SHP77 (cell line): ENCODE measurements at places on chromosomes 1 and 21.

DNA sequence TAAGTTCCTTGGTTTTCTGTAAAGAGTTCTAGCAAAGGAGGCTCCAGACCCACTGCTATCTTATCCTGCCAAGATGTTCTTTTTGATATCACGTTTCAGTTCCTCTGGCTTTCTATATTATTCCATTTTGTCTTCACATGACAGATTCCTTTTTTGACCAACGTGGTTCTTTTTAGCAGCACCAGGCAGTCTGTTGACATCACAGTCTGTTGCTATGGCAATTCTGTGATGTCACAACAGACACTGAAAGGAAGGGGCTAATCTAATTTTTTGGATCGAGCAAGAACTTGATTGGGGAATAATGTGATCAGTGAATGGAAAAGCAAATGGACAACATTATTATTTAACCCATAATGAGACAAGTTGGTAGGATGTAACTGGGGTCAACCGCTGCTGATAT is 64.5 kb upstream of the GOLT1A start:
- no peak for DNase-seq

DNA sequence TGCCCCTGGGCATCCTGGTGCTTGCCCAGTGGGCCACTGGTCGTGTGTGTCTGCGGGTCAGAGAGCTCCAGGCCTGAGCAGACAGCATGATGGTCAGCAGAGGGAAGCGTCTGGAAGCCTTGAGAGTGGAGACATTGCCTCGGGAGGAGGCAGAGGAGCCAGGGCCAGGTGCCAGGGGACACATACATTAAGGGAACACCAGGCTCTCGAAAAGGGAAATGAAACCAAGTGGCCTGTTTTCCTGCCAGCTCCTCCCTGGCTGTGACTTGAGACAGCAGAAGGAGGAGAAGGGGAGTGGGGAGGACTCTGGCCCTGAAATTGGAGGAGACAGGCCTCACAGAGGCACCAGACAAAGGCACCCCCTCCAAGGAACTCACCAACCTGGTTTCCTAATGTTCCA is 62.4 kb upstream of the LRP8 start:
- DNase-seq: no peak

GRCh38 chr1:83846138-83846537 is 152.8 kb downstream of the TTLL7 start:
- no peak for DNase-seq

DNA sequence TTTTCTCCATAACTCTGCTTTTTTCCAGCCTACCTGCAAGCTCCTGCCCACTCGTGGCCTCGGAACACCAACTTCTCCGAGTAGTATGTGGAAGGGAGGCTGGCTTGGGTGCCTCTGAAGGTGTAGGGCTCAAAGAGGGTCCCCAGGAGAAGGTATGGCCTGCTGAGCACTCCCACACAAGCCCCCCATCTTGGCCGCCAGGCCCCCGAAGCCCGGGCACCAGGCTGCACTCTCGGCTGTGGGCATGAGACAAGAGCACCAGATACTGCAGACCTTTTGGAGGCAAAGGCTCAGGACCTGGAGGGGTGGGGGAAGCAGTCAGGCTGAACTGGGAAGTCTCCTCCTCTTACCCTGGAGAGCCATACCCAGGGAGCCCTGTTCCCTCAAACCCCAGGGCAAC is 1.7 kb downstream of the ZNF692 start:
- no peak for DNase-seq

DNA sequence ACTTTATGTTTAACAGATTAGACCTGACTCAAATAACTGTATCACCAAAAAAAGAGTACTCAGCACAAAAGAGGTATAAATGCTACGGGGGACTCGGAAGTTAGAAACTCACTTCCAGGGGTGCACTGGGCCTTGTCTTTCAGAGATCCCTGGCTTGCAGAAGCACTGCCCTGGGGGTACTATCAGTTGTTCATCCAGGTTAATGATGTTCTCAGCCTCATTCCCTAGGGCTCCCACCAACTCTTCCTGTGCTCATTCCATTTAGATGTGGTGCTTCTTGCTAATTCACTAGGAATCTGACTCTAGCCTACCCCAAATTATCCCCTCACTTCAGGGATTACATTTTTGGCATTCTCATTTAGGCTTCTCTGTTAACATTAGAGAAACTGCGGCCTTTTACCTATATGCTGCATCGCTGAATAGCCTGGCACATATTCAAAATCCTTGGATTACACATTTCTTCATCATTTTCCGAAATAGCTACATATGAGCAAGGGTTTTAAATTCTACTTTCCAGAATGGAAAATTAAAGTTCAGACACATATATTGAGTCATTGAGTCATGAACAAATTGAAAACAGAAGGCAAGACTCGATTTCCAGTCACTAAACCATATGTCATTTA is 338.5 kb downstream of the KCTD3 start:
- no peak for DNase-seq

GRCh38 chr1:185526344-185527307 is 207.6 kb upstream of the HMCN1 start:
- no peak for DNase-seq

DNA sequence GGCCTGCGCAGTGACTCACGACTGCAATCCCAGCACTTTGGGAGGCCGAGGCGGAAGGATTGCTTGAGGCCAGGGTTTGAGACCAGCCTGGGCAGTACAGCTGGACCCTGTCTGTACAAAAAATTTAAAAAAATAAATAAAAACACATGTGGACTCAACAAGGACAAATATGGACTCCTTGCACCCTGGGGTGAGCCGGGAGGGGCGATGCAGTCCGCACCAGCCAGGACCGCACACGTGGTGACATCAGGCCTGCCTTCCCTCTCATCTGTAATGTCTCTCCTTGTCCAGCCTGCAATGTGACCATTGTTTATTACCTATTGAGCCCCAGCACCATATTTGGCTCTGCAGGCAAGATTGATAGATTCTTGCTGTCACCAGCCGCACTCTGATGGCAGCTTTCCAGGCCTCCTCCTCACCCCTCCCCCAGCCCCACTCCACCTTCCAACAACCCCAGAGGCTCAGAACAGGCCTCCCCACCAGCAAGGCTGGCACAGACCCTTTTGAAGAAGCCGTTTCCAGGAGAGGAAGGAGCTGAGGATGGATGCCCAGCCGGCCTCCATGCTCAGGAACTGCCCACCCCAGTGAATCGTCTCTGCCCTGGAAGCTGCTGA is 55.2 kb downstream of the IRF2BP2 start:
- DNase-seq: peak; percentile 64

GRCh38 chr1:77975907-77976306 is 3.0 kb downstream of the FUBP1 start:
- DNase-seq: no peak

GRCh38 chr1:89547563-89548116 is 23.0 kb downstream of the LRRC8B start:
- DNase-seq: peak; percentile 38

GRCh38 chr1:171254859-171255258 is 6.6 kb downstream of the FMO1 start:
- DNase-seq: no peak

GRCh38 chr1:10794724-10795275 is 1.6 kb downstream of the CASZ1 start:
- peak; percentile 28 for DNase-seq

GRCh38 chr1:94160811-94161210 is 39.9 kb upstream of the ABCA4 start:
- DNase-seq: peak; percentile 27

DNA sequence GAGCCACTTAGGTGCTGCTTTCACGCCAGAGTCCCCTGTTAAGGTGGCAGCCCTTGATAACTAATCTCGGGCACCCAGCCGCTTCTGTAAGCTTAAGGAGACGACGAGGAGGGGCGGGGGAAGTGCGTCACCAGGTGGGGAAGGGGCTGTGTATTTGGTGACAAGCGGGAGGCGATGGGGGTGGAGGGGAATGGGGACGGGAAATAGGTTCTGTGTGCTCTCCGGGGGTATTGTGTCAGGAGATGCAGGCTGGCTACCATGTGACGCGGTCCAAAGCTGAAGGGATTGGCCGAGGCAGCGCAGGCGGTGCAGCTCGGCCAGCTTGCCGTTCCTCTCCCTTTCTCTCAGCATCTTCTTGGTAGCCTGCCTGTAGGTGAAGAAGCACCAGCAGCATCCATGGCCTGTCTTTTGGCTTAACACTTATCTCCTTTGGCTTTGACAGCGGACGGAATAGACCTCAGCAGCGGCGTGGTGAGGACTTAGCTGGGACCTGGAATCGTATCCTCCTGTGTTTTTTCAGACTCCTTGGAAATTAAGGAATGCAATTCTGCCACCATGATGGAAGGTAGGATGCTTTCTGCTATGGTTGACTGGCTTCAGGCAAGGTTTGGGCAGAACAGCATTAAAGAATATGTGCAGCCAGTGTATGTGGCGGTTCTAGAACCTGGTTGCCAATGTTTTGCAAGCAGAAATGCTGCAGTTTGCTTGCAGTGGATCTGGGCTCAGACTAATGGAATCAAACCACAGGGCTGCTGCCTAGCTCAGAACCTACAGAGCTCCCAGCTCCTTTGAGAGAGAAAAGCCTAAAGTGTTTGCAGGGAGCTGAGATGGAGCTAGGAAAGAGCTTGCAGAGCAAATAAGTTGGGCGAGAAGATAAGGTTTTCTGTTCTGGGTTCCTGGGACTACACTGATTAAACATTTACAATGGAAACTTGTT is at the start of gene SGIP1:
SGIP1 (plus strand) TSS at position 350 of the 937 bp plus-strand sequence; CDS start at position 556, 206 bp downstream.
- DNase-seq: peak; percentile 88

DNA sequence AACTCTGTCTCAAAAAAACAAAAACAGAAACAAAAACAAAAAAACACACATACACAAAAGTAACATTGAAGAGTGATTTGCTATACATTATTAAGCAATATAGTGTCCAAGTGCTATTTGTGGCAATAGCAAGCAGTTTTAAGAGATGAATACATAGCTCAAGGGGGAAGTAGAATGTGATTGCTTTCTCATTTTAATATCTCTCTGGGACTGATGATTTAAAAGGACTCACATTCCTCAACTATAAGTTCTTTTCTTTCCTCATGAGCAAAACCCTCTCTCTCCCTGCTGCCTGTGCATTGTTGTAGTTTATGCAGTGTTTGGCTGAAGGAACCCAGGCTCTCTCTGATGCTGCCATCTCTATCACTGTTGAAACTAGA is 47.0 kb upstream of the CSF1 start:
- no peak for DNase-seq

DNA sequence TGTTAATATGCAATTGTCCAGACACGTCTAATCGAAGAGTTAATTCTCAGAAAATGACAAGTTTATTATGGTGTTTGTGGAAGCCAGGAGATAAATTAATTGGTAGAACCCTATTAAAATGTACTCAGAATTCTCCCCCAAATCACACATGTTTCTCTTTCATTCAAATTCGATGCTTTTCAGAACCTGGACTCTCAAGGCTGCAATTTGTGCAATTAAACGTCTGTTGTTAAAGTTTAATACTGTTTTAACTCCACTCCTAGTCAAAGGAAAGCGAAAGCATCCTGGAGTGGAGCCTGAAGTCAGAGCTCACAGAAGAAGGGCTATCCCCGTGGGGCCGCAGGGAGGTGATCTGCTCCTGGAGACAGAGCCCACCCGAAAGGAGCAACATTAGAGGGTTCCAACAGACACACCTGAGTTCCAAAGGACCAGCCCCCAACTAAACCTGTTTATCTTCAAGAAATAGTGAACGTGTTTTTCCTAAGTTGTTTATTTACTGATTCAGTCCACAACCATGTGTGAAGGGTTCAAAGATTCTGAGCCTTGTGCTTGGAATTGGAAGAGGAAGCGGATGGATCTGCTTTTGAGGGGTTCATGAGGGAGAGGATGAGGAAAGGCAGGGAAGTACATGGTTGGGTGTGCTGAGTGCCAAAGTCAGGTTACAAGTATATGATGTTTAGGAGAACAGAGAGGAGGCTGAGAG is 68.0 kb upstream of the AKT3 start:
- DNase-seq: no peak

DNA sequence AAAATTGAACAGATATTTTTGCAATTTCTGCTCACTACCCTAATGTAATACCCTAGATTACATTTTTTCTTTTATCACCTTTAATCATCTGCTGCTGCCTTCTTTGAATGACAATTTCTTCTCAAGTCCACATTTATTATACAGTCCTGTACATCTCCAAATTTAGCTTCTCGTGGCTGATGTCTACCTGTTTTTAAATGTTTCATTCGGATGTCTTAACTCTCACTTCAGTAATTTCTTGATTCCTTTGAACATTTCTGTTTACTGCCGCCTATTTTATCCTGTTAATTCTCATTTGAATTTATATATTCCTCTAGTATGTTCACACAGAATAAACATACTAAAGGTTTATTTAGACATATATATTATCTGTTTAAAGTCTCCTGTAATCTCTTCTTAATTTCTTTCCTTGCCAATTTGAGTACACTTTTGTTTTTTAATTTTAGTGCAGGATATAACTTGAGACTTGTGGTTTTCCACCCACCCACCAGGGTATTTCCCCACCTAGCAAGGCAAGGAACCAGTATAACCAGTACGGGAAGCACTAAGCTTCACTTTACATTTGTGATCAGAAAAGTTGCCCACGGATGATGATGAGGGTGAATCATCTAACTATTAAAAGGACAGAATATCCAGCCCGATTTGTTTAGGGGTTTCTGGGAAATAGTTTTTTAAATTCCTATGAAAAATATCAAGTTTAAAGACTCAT is 12.7 kb downstream of the INSL5 start:
- no peak for DNase-seq

GRCh38 chr1:59814180-59814900 is 409 bp upstream of the HOOK1 start:
- DNase-seq: peak; percentile 92

DNA sequence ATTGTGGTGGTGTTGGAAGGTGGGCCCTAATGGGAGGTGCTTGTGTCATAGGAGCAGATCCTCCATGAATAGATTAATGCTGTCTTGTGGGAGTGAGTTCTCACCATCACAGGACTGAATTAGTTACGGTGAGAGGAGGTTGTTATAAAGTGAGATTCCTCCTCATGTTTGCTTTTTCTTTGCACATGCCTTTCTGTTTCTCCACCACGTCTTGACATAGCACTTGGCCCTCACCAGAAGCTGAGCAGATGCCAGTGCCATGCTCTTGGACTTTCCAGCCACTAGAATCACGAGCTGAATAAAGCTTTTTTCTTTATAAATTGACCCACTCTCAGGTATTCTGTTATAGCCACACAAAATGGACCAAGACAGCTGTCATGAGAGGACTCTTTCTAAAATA is 194.8 kb downstream of the PTPRU start:
- no peak for DNase-seq

DNA sequence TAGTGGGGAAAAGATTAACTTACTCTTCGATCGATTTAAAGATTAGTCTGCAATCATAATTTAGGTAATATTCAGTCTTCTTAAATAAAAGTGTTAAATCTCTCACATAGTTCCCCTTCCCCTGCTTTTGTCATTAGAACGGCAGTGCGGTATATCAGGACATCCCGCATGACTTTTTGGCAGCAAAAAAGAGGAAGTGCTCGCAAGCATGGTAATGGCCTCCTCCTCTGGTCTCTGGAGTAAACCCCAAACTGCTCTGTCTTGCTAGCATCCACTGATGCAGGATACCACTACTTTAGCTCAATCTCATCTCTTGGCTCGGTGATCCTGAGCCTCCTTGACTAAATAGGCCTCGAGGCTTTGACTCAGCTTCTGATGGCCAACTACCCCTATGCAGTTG is 78.7 kb upstream of the VAV3 start:
- no peak for DNase-seq

GRCh38 chr1:156095906-156096508 is 13.7 kb upstream of the MEX3A start:
- DNase-seq: no peak
